ENCODE measurements at places on chromosomes 12 and 14. TPM values are rescaled to one million over a fixed set of nuclear protein-coding genes. Genes with fewer than 3 reads are reported as not detected.
A peak's percentile ranks its signal among the peaks of the same experiment; 100 is the strongest.

Gene LUM
- polyA plus RNA-seq, result not detected

Gene AKAP6
- 0.48 TPM for polyA plus RNA-seq

Gene PCNX4
- polyA plus RNA-seq, result 18.8 TPM

Gene GPR68
- 5.8 TPM for polyA plus RNA-seq

Gene MIS18BP1
- polyA plus RNA-seq, result 18.0 TPM

Gene NXPH4
- polyA plus RNA-seq, result 1.3 TPM

- H3K27ac ChIP-seq, result no peak overlapping the region
- no peak overlapping the region for H3K4me3 ChIP-seq
- no peaks in the 10 kb centered on the region for H3K36me3 ChIP-seq
- H3K27me3 ChIP-seq, result no peaks in the 10 kb centered on the region
- no peak for DNase-seq
- H3K4me1 ChIP-seq, result no peaks in the 10 kb centered on the region
These were observed 59.9 kb downstream of the ZFYVE21 start for GRCh38 chr14:103775506-103775905.

DNA sequence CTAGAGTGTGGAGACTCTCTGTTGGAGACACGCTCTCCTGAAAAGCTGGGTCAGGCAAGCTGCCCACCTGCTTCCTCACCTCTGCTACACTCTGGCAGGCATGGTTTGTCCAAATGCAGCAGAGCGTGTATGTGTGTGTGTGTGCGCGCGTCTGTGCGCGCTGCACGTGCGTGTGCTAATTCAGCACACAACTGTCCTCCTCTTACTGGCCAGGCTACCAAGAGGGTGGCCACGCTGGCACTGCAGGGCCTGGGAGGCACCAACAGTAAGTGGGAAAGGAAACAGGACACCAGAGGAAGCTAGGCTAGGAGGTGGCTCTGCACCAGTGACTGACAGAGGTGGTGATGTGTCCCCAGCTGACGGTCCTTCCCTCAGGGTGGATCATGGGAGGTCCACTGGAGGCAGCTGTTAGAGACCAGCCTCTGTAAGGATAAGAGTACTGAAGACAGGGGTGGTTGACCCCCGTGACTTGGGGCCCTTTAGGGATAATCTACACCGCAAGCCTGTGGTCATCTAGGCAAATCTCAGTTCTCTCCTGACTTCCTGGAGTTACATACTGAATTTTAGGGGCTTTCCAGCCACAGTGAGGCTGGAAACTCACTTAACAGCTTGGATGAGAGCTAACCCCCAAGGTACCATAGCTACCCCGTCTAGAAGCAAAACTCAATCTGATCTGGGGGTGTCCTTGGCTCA is 15.6 kb upstream of the TFCP2 start:
- no peak overlapping the region for H3K27ac ChIP-seq
- H3K4me3 ChIP-seq, result no peak overlapping the region
- peaks cover 13% of the 10 kb centered on the region for H3K4me1 ChIP-seq

GRCh38 chr12:126051611-126052107 is 986.4 kb downstream of the AACS start:
- no peak overlapping the region for H3K27ac ChIP-seq
- no peak overlapping the region for H3K4me3 ChIP-seq
- H3K4me1 ChIP-seq, result no peaks in the 10 kb centered on the region
- H3K36me3 ChIP-seq, result no peaks in the 10 kb centered on the region

DNA sequence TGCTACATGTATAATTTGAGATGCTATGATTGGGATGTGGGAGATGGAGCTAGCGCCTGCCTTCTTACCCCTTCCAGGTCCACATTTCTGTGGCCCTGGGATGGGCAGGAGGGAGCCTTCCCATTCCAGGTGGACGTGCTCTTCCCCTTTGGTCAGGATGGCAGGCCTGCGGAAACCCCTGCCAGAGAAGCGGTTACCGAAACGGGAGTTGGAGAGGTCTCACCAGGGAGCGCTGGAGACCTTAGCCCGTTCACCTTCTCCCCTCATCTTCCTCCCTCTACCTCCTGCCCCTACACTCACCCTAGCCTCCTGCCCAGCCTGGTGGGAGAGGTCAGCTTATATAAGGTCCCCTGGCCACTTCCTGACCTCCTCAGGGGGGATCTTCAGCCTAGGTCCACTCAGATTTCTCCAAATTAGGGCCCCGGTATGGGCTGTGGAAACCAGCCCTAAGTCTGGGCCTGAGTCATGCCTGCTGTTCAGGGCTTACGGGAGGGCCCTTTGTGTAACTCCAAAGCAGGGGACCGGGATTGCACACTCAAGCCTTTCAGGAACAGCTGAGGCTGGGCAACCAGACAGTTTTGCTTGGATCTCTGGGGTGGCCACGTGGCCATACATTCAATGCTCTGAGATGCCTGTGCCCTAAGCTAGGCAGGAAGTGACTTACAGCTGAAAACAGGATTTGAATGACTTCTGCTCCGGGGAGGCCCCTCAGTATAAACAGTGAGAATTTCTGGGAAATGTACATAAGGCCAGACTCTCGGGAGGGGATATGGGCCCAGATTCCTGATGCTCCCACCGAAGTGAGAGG is 10.2 kb upstream of the MEG3 start:
- DNase-seq, result no peak
- no peak overlapping the region for H3K4me3 ChIP-seq
- H3K27ac ChIP-seq, result no peak overlapping the region
- peaks cover 17% of the 10 kb centered on the region for H3K4me1 ChIP-seq
- H3K36me3 ChIP-seq, result no peaks in the 10 kb centered on the region

DNA sequence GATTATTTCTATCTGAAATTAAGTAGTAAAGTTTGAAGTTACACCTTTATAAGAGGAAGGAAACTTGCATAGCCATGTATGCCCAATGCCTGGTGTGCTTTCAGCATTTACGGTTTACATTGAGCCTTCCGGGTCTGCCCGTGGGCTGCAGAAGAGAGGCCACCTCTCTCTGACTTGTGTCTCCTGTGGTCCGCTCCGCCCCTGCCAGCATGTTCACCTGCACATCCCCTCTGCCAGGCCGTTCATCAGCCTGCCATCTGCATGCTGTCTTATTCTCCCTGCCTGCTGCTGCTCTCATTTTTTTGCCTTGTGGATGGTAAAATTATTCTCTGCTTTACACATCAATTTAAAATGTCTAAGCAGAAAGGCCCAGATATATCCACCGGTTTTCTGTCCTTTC is 41.5 kb upstream of the DYNC1H1 start:
- H3K27me3 ChIP-seq, result no peaks in the 10 kb centered on the region
- no peak for DNase-seq
- peaks cover 50% of the 10 kb centered on the region for H3K36me3 ChIP-seq
- peaks cover 15% of the 10 kb centered on the region for H3K4me1 ChIP-seq
- no peak overlapping the region for H3K27ac ChIP-seq

- no peaks in the 10 kb centered on the region for H3K4me1 ChIP-seq
- no peaks in the 10 kb centered on the region for H3K36me3 ChIP-seq
- no peaks in the 10 kb centered on the region for H3K27me3 ChIP-seq
- no peak for DNase-seq
- H3K4me3 ChIP-seq, result no peak overlapping the region
- H3K27ac ChIP-seq, result no peak overlapping the region
These were observed 221.8 kb upstream of the RTL1 start for GRCh38 chr14:101125313-101125712.

GRCh38 chr12:1845427-1845826 is 25.1 kb downstream of the LRTM2 start:
- H3K36me3 ChIP-seq, result no peaks in the 10 kb centered on the region
- no peaks in the 10 kb centered on the region for H3K4me1 ChIP-seq
- H3K4me3 ChIP-seq, result no peak overlapping the region
- peaks cover 30% of the 10 kb centered on the region for H3K27me3 ChIP-seq

GRCh38 chr12:50533971-50534370 is 29.2 kb downstream of the DIP2B start:
- H3K36me3 ChIP-seq, result peaks cover 15% of the 10 kb centered on the region
- peaks cover 33% of the 10 kb centered on the region for H3K4me1 ChIP-seq
- peak overlapping the region; percentile 87 for H3K27ac ChIP-seq
- H3K4me3 ChIP-seq, result no peak overlapping the region
- no peak for DNase-seq

DNA sequence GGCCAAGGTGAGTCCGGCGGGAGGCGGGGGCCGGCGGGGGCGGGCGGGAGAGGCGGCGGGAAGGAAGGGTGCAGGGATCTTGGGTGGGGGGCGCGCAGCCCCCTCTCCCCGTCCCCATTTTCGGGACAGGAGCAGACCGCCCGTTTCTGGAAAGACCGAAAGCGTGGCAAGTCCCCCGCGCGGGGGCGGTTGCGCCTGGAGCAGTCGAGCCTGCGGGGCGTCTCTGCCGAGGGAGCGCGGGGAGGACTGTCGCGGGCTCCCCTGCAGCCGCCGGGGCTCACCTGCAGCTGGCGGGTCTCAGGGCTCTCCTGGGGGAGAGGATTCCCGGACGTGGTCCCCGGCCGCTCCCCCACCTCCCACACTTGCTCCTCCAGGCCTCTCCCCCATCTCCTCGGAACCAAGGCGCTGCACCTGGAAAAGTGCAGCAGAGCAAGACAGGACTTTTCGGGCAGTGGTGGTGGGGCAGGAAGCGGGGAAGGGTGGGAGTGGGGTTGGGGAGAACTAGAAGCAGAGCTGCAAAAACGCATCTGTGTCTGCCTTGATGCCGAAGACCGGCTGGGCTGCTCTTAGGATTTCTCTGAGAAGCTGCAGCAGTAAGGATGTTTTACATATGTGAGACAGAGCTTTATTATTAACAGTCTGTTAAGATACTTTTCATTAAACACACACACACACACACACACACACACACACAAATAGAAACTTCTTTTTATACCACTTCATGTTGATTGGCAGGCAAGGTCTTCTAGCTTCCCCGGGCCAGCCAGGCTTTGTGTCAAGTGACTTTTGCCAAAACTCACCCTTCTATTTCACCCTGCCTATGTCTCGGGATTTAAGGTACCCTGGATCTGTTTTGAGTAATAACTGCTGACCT is 677 bp downstream of the C12orf75 start:
- peaks cover 19% of the 10 kb centered on the region for H3K27me3 ChIP-seq
- no peak overlapping the region for H3K4me3 ChIP-seq
- H3K36me3 ChIP-seq, result no peaks in the 10 kb centered on the region
- H3K4me1 ChIP-seq, result peaks cover 11% of the 10 kb centered on the region

- no peaks in the 10 kb centered on the region for H3K27me3 ChIP-seq
- no peaks in the 10 kb centered on the region for H3K36me3 ChIP-seq
- no peaks in the 10 kb centered on the region for H3K4me1 ChIP-seq
These were observed 126.3 kb downstream of the MGST1 start for GRCh38 chr12:16473610-16474326.

DNA sequence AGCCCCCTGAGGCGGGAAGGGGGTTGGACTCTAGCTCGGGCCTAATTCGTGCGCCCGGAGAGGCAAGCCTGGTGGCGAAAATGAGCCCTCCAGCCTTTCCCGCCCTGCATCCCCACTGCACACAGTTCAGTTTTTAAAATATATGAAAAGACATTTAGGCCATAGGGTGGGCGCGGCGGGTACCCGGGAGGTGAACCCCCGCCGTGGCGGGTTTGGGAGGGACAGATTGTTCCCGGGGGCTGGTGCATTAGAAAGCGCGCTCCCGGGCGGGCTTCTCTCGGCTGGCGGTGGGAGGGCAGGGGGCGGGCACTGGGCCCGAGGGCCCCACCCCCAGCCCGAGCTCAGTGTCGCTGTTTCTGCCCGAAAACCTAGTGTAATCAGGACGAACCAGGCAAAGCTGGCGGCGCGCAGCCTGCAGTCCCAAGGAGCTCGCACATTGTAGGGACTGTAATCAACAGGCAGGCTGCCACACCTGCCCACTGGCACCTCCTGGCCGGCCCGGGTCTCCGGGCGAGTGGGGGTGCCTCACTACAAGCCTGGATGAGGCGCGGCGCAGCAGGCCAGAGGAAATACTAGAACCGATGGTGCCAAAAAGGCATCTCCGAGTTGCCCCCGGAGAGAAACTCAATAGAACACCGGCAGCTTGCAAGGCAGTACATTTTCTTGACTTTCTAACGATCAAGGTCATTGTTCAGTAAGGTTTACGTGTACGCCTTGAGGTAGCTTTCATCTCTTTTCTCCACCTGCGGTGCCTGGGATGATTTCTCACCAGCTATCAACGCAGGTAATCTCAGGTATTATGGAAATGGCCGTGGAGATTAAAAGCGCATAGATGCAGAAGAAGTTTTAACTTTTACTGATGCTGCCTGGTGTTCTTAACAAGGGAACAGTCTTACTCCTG is 764 bp upstream of the SPTB start:
- peak overlapping the region; percentile 51 for H3K27ac ChIP-seq
- DNase-seq, result peak; percentile 84
- H3K4me1 ChIP-seq, result peaks cover 20% of the 10 kb centered on the region

- H3K4me1 ChIP-seq, result no peaks in the 10 kb centered on the region
- no peak overlapping the region for H3K4me3 ChIP-seq
- DNase-seq, result no peak
- no peak overlapping the region for H3K27ac ChIP-seq
- H3K27me3 ChIP-seq, result no peaks in the 10 kb centered on the region
These were observed 105.1 kb downstream of the RPS29 start for GRCh38 chr14:49480979-49481498.

GRCh38 chr14:95237958-95238340 is 80.6 kb upstream of the DICER1 start:
- H3K27me3 ChIP-seq, result peaks cover 5% of the 10 kb centered on the region
- H3K27ac ChIP-seq, result no peak overlapping the region
- H3K36me3 ChIP-seq, result no peaks in the 10 kb centered on the region
- no peak for DNase-seq

GRCh38 chr14:103065861-103066260 is 8.5 kb upstream of the CDC42BPB start:
- no peaks in the 10 kb centered on the region for H3K36me3 ChIP-seq
- peaks cover 17% of the 10 kb centered on the region for H3K4me1 ChIP-seq
- H3K27ac ChIP-seq, result no peak overlapping the region
- H3K27me3 ChIP-seq, result peaks cover 11% of the 10 kb centered on the region
- no peak for DNase-seq

GRCh38 chr14:24246765-24247212 is 4.4 kb upstream of the TINF2 start:
- no peaks in the 10 kb centered on the region for H3K36me3 ChIP-seq
- no peak for DNase-seq
- H3K4me3 ChIP-seq, result no peak overlapping the region
- H3K27me3 ChIP-seq, result no peaks in the 10 kb centered on the region

DNA sequence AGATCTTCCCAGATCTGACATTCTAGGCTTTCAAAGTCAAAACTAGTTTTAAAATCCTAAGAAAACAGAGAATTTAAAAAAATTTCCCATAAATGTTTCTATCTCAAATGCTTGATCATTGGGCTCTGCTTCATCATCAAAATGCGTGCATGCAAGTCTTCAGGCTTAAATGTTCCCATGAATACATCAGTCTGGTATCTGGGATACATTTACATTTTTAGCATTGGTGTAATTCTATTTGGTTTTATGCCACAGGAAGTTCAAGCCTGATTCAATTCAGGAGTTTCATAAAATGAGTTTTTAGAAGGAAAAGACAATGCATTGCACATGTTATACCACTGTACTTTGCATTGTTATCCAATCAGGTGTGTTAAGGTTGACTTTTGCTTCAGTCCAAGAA is 336.4 kb downstream of the PCNX1 start:
- H3K27ac ChIP-seq, result no peak overlapping the region
- H3K4me3 ChIP-seq, result no peak overlapping the region

DNA sequence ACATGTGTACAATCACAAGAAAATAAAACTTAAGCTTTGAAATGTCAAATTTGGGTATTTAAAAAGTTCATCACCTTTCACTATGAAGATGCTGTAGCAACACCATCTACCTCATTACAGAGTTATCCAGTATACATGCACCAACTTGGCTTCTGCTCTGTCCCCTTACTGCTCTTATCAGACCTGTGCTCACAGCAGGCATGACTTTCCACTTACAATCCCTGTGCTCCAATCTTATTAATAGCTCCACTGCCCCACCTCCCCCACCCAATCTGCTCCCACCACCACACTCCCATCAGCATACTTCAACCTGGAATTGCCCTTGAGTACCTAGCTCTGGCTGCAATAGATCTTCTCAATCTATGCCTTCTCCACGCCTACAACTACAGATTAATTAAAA is 13.3 kb downstream of the GALC start:
- H3K4me1 ChIP-seq, result no peaks in the 10 kb centered on the region
- DNase-seq, result no peak
- no peaks in the 10 kb centered on the region for H3K36me3 ChIP-seq
- no peak overlapping the region for H3K27ac ChIP-seq
- no peaks in the 10 kb centered on the region for H3K27me3 ChIP-seq

All from K562 (cell line).